NCI-H226 (cell line): ENCODE measurements at places on chromosomes 4 and X.

DNA sequence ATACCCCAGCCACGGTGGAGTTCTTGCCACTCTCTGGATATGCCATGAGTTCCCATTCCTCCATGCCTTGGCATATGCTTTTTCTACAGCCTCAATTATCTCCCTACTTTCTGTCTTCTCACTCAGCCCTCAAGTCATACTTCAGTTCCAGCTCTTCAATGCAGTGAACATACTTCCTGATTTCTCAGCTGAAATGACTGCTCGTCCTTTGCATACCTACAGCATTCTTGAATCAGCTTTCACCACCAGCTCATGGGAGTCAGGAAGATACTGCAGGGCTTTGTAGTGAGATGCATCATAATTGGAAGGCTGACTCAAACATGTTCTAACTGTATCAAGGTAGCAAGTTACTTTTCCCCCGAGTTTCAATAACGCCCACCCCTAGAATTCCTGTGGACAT lies 118.4 kb downstream of the APBB2 start:
- peak; percentile 77 for DNase-seq

- no peak for DNase-seq
Measured at GRCh38 chr4:134260126-134260525, 58.5 kb upstream of the PABPC4L start.

GRCh38 chr4:55312489-55313101 lies 33.4 kb upstream of the SRD5A3 start:
- no peak for DNase-seq

GRCh38 chr4:95155759-95156451 lies 392.9 kb downstream of the UNC5C start:
- DNase-seq: no peak

DNA sequence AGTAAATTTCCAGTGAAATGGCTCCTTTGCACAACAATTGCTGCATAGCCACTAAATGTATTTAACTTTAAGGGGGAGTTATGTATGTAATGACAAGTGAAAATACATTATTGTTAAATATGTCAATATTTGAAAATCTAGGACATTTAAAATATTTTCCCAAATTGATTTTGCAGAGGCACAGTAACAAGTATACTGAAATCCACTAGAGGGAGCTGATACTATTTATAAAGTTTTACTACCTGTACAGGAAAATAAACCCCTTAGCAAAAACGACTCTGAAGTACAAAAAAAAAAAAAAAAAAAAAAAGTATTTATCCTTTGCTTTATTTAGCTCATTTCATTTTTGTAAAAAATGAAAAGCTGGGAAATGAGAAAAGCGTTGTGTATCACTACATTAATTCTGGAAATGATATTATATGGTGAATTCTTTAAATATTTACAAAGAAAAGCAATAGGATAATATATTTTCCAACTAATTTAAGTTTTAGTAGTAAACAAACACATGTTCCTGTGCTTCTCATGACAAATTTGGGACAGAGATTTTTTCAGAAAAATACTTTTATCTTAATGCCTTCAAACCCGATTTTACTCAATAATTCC lies 727.7 kb downstream of the DMD start:
- DNase-seq: no peak

- DNase-seq: no peak
Measured at GRCh38 chr4:101128473-101128872, 218.9 kb downstream of the PPP3CA start.

GRCh38 chr4:99504804-99505502 lies 5.9 kb upstream of the C4orf17 start:
- no peak for DNase-seq

DNA sequence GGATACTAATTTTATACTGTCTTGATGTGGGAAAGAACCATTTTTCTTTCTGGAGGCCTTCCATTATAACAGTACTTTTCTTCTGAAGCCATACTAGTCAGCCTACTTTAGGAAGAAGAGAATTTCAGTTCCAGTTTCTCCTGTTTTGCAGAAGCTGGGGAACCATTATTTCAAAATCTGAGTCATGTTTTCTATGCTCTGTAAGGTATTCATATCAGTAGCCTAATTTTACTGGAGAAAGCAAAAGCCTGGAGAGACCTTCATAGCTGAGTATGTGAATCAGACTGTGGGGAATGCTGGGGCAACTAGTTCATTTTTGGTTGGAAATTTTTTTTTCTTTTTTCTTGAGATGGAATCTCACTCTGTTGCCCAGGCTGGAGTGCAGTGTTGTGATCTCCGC lies 22.4 kb downstream of the AFF1 start:
- DNase-seq: peak; percentile 68

GRCh38 chr4:124343661-124344171 lies 368.8 kb downstream of the ANKRD50 start:
- DNase-seq: no peak

DNA sequence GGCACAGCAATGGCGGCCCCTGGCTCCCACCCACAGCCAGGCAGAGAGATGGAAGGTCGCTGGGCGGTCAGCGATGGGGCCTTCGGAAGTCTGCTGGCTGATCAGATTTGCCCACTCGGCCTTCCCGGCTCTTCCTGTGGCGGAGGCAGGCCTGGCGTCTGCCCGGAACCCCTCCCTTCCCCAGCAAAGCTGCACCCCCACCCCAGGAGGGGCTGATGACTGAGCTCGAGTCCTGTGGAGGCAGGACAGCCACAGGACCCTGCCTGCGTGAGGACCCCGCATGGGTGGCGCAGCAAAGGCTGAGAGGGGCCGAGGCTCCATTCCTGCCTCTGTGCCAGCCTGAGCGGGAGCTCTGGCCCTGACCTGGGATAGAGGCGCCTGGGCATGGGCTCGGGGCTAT lies 34.8 kb downstream of the TACC3 start:
- no peak for DNase-seq

DNA sequence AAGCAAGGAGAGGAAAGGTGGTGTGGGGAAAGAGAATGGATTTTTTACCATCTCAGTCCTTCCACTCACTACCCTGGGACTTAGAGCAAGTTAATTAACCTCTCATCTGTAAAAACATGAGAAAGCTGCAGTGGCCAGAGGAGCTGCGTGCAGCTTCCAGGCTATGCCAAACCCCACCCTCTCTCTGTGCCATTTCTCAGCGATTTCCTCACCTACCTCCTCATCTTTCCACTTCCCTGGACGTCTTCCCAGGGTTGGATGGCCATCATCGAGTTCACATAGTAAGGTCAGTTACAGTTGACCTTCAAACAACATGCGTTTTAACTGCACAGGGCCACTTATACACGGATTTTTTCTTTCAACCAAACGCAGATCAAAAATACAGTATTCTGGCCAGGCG lies 64.3 kb downstream of the SMIM20 start:
- DNase-seq: no peak

GRCh38 chr4:137934911-137935310 lies 307.2 kb downstream of the SLC7A11 start:
- no peak for DNase-seq

DNA sequence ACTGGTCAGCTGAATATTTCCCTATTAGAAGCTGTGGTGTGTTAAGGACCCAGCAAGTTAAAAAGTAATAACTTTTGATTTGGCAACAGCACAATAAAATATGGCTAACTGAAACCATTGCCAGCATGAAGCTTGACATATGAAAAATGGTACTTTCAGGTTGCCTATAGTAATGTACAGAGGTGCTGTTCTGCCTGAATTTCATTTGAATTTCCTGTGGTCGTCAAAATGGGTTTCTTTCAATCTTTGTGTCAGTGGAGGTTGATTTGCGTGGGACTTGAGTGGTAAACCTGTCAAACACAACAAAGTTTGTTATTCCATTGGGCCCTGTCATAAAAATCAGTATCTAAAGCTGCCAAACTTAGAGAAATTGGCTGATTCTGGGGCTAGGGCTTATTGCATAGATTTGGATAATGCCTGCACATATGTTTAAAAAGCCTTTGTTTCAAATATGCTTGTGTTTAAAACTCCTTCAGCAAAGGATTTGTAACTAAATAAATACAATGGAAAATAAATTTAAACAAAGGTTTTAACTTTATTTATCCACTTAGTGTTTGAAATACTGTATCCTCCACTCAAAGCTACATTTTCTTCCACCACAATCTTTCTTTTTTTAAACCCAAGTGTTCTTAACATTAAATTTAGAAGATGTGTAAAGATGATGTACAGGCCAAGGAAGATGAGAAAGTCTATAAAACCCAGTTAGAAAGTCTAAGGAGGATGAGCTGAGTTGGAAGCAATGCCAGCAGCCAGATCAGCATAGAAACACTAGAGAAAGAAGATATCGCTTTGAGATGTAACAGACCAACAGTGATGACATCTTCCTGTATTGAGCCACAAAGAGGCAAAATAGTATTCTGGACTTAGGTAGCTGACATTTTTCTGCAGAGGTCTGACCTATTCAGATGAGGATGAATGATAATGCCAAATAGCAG lies 134.8 kb upstream of the GIMD1 start:
- no peak for DNase-seq

- DNase-seq: no peak
Measured at GRCh38 chr4:3366893-3367775, 74.3 kb downstream of the RGS12 start.

GRCh38 chrX:70332600-70332999 lies 42.7 kb downstream of the KIF4A start:
- no peak for DNase-seq

DNA sequence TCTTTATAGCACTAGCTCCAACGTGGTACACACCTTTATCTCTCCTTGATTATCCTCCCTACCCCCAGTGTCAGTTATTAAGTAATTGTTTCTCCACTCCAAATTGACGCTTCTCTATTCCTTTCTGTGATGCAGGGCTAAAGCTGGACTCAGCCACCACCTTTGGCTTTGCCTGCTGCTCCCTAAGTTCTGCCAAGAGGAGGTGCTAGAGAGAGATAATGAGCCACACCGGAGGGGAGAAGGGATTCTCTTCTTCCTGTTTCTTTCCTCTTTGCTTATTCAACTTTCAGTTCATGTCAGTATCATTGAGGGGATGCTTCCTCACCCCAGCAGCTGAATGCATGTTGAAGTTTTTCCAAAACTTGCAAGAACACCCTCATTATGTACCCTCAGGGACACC lies 176.5 kb downstream of the GBA3 start:
- no peak for DNase-seq

DNA sequence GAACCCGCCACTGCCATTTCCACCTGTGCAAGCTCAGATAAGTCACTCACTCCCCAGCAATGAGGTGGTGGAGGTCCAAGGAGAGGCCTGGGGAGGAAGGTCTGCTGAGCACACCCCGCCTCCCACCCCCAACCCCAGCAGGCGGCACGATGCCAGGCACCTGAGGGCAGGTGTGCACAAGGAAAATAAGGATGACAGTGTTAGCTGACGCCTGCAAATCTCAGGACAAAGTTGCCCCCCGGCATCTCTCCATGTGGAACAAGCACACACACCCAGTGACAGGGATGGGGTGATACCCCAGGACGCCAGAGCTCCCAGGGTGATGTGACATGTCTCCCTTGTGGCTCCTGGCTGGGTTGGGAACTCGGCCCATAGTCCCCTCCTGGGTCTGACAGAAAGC lies 9.9 kb downstream of the JAKMIP1 start:
- no peak for DNase-seq

DNA sequence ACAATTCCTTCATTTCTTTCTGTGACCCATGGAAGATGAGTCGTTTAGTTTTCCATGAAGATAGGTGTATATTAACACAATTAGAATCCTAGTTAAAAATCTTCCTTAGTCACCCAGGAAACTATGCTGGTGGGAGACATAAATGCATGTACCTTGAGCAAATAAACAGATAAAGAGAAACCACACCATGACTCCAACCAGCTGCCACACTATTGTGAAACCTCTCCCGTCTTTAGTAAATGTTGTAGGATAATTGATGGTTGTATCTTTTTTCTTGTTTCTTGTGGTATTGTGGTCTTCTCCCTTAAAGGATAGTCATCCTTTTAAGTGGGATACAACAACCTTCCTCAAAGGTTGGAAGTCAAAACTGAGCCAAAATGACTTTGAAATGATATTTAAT lies 103.8 kb upstream of the LEF1 start:
- DNase-seq: peak; percentile 2

DNA sequence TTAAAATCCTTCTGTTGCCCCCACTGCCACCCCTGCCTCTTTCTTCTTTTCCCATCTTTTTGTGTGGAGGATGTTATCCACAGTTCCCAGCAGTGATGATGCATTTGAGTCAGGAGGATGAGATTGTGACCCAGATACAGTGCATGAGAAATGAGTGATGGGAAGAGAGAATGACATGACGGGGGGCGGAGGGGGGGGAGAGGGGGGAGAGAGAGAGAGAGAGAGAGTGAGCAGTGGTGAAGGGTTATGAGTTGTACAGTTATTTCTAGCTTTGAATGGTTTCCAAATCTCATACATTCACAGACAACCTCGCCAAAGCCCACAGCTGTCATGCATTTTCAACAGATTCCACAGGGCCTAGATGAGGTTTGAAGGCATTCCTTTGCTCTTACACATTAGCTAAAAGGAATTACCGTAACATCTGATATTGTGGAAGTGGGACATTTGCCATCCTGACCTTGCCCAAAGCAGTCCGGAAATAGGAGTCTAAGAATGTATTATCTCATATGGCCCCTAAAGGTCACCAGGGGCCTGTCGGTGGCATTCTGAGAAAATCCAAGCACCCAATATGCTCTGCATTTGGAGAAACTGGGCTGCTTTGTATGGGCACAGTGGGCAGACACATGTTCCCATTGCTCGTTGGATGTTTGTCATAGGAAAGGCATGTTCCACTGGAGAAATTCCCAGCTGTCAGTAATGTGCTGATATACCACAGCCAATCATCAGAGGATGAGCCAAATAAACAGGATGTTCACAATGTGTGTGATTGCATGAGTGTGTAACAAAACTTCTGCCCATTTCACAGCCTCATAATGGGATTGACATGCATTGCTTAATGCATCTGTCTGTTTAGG lies 435.8 kb downstream of the SPRY1 start:
- peak; percentile 91 for DNase-seq

- DNase-seq: no peak
Measured at GRCh38 chr4:75599647-75600046, 30.7 kb downstream of the CDKL2 start.
